AG08395 (cell line): ENCODE measurements at places on chromosomes 12 and 14.

- DNase-seq = peak; percentile 61
Observed at GRCh38 chr14:58882577-58883018, 244.8 kb downstream of the DACT1 start.

DNA sequence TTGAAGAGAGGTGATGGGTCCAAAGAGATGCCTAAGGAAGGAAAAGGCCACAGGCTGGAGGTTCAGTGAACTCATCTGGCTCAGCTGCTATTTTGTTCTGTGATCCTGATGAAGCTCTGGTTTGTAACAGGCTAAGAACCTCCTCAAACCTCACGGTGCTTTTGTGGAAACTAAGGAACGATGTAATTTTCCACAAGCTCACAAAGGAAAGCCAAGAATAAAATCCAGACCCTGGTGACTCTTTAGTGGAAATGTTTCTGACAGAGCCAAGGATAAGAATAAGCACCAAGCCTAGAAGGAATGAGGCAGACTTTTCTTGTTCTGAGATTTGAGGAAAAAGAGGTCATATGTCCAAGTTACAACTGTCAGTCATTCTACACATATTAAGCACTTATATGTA, 93.6 kb downstream of the SLC24A4 start:
- no peak for DNase-seq

DNA sequence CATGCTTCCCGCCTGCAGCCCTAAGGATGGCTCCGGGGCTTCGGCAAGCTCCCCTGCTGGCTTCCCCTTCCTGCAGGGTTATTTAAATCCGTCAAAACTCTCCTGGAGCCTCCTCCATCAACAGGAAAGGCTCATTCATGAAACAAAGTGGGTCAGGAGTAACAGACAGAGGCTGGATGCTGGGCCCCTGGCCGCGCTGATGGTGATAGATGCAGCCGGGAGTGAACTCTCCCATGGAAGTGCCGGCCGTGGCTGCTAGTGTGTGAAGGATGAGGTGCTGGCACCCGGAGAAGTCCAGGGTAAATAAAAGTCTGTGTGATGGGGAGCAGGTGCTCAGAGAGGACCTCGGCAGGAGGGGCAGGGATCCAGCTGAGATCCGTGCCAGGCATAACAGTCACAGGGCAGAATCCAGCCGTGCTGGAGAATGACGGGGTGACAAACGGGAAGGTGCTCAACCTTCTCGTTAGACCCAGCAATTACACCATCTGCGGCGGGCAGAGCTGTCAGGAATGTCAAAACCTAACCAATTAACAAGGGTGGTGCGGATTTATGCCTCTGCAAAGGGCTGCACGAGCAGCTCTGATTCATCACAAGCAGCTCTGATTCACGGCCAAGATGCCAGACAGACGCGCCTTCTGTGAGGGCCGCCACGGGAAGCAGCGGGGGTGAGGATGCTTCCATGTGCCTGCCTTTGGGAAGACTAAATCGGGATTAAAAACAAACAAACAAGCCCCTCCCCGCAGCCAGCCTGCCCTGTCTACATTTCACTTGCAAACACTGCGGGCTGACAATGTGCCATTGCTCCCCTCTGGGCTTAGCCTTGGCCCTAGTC, 55.6 kb downstream of the SYNE3 start:
- peak; percentile 93 for DNase-seq

GRCh38 chr14:54776361-54777001, 126.1 kb downstream of the GCH1 start:
- DNase-seq = peak; percentile 71

DNA sequence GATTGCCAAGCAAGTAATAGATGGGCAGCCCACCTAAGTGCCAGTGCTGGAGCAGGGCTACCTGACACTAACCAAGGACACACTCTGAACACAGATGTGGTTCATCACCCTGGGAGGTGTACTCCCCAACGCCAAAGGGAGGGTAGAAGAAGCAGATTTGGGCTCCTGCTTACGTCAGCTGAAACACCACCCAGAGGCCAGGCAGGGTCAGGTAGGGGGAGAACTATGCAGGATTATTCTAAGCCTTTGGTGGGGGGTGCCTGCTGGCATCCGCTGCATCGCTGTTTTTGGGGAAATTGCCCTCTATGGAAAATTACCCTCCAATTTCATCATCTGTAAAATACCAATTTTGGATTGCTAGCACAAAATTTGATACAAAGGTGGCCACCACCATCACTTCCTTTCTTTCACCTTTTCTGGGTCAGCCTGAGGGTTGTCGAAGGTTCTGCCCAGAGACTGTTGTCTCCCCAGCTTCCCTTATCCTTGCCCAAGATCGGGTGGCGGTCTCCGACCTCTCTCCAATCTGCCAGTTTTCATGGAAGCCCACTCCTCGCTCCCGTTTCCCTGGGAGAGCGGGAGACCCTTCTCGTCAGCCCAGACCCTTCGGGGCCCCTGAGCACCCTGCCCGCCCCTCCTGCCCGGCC, 535 bp downstream of the BIN2 start:
- DNase-seq = no peak

- DNase-seq = peak; percentile 3
Observed at GRCh38 chr14:26709019-26709418, 111.2 kb upstream of the NOVA1 start.
